ENCODE measurements at places on chromosomes 5 and 9.

DNA sequence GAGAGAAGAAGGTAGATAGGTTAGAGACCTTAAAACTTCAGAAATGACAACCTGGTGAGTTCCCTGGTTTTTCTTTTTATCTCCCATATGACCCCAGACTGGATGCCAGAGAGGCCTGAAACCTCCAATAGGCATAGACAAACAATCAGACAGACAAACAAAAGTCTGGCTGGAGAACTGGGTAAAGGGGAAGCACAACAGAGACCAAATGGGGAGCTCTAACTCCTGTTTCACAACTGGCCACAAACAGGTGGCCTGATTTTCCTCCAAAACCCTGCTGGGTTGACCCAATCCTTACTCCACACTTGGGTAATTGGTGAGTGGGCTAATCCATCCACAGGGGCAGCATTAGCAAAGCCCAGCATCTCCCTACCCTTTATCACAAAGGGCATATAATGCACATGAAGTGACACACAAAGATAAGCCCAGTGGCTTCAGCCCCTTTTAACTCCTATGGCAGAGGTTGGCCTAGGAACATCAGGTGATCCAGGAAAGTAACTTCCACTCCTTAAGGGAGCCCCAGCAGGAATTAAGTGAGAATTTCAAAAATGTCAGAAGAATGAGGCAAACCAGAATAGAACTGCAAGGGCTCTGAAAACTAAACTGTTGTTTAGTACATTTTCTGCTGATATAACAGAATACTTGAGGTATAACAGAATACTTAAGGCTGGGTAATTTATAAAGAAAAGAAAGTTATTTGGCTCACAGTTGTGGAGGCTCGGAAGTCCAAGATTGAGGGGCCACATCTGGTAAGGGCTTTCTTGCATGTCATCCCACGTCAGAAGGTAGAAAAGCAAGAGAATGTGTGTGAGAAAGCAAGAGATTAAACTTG lies 60.9 kb upstream of the ROR2 start:
- ATAC-seq = no peak

GRCh38 chr5:178461004-178461730 lies 129.0 kb downstream of the COL23A1 start:
- peak; percentile 85 for ATAC-seq

GRCh38 chr5:167889276-167889675 lies 402.2 kb upstream of the WWC1 start:
- ATAC-seq = no peak

DNA sequence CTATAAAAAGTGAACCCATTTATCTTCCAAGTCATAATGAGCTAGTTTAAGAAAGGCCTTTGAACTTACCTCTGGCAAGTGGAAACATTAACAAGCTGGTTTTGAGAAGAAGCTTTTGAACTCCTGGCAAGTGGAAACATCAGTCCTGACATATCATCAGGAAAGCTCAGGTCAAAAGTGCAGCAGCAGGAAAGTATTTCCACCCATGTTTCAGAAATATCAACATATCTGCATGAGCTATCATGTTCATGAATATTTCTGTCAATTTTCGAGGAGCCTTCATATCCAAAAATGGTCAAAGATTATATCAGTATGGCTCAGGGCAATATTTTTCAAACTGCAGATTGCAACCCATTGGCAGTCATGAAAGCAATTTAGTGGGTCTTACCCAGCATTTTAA lies 133.9 kb downstream of the PLK2 start:
- peak; percentile 33 for ATAC-seq

DNA sequence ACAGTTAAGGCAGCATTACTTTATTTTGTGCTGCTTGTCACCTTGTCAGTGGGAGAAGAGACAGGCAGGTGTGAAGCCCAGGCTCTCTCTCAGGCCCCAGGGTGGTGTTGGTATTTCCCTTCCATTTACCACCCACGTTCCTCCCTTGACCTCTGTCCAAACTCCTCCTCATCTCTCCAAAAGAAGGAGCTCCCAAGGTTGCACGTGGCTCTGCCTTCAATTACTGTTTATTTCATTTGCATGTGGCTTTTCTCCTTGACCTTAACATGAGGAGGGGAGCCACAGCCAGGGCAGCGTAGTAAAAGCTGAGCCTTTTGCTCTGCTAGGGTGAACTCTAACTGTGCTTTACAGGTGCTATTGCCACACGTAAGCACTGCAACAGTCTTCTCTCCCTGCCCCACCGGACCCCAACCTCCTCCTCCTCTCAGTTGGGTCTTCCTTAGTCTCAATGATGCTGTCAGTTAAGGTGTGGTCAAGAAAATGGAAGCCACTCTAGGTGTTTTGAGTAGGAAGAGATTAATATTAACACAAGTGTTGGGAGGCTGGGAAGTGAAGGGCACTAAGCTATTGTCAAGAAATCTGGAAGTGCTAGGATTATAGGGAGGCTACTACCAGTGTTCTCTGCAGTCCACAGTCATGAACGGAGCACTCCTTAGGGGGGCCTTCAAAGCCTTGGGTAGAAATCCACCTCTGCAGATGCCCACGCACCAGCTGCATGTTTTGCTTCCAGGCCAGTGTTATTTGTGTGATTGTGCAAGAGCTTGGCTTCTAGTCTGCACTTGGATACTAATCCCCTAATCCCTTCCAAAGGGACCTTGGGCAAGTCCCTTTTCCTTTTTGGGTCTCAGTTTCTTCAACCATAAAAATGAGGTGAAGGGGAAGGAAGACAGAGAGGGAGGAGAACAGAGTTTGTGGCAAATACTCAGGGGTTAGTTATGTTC lies 3.9 kb upstream of the ALDH1B1 start:
- no peak for ATAC-seq

- ATAC-seq = no peak
Measured at GRCh38 chr5:178423901-178424809, 166.0 kb downstream of the COL23A1 start.

GRCh38 chr5:17679597-17680203 lies 45.4 kb downstream of the TAF11L14 start:
- ATAC-seq = peak; percentile 38

GRCh38 chr9:80881940-80882339 lies 807.4 kb downstream of the TLE1 start:
- ATAC-seq = no peak

- ATAC-seq = no peak
Measured at GRCh38 chr9:69527454-69527853, 144.7 kb downstream of the APBA1 start.

DNA sequence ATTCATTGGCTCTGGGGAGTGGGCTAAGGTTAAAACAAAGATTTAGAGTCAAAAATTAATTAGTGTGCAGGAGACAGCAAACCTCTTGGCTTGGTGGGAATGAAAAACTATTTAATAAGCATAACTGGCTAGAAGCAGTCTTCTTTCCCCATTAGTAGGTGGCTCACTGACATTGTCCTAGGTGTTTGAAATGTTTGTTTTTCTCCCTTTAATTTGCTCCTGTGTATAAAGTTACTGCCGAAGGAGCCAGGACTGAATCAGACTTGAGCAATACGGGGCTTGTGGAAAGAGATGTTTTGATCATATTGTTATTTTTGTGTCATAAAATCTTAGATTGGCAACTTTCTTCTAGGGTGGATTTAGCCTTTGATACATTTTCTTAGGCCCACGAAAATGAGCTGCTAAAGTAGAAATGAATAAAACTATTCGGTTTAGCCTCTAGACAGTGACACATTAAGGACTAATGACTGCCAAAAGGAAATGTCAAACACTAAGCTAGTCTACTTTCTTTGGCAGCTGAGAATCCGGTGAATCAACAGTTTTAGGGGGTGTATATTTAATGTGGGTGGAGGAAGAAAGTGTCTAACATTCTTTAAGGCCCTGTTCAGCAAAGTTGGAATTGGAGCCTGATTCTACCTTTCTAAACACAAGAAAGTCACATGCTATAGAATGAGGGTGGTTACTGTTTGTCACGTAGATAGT lies 30.2 kb downstream of the LRRTM2 start:
- peak; percentile 87 for ATAC-seq

DNA sequence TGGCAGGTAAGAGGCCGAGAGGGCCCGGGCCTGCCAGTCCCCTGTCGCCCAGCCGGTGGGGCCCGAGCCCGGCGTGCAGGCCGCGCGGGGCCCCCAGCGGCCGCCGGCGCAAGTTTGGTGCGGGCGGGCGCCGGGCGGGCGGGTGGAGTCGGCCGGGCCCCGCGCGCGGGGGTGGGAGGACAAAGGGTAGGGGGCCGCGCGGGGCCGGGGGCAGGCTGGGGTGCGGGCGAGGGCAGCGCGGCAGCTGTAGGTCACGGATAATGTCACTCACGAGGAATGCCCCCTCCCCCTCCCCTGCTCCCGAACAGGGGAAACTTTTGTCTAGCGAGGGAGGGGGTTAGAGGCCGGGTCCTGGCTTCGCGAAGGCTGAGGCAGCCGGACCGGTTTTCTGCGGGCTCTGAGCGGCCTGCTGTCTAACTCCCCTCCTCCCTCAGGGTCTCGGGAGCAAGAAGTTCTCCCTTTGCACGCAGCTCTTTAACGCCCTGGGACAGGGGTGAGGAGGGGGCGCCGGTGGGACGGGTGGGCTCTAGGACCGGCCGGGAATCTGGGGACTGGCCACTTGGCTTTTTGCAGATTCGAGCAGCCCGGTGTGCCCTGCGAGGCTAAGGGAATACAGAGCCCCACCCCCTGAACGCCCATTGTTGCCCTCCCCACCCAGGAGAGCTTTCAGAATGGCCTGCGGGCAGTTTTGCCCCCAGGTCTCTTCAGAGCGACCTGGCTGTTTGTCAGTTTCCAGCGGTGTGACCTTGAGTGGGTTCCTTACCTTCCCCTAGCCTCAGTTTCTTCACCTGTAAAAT lies 21.3 kb upstream of the NDST1 start:
- peak; percentile 30 for ATAC-seq

GRCh38 chr5:915946-916345 lies 23.3 kb downstream of the TRIP13 start:
- ATAC-seq = no peak

DNA sequence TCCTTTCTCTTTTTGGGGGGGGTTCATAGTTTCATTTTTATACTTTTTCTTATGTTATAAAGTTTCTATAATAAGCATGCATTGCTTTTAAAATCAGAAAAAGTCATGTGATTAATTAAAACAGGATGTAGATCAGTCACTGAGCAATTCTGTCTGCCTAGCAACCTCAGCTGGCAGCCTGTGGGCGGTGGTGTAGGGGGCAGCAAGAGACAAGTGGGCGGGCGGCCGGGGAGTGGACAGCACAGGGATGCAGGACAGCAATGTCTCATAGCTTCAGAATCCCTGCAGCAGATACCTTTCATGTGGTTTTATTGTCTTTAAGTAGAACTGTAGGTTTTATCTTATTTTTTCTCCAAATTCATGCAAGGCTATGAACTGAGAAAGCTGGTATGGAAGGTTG lies 101.9 kb upstream of the S1PR3 start:
- no peak for ATAC-seq

DNA sequence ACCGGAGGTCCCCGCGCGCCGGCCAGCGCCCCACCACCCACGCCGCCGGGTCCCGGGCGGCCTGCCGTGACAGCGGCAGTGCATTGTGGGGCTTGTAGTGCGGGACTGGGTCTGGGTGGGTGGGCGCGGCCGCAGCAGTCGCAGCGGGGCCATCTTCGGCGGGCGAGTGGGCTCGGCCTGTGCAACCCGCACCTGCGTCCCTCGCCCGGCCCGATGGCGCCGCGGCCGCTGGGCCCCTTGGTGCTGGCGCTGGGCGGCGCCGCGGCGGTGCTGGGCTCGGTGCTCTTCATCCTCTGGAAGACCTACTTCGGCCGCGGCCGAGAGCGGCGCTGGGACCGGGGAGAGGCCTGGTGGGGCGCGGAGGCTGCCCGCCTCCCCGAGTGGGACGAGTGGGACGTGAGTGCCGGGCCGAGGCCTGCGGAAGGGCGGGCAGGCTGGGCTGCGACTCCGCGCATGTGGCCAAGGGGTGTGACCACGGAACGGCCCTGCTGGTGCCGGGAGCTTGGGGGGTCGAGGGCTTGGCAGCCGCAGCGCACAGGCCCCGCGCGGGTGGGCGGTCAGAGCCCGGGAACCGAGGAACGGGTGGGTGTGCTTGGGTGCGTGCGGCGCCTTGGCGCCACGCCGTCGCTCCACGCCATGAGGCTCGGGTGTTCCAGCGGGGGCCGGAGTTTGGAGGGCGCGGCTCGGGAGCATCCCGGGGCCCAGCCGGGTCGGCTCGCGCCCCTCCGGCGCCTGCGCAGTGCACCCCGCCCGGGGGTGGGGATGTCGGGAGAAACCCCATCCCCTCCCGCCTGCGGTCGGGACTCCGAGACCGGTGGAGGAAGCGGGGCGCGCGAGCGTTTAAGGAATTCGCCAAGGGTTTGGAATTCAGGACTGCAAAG lies at the start of gene ARL10:
TSS of gene ARL10 (plus strand) at position 137 of the 881 bp plus-strand sequence. CDS start at position 214, 77 bp downstream.
- peak; percentile 44 for ATAC-seq

- ATAC-seq = no peak
Measured at GRCh38 chr5:174522480-174523260, 201.7 kb upstream of the MSX2 start.

- no peak for ATAC-seq
Measured at GRCh38 chr9:123416176-123416575, 60.2 kb downstream of the CRB2 start.

DNA sequence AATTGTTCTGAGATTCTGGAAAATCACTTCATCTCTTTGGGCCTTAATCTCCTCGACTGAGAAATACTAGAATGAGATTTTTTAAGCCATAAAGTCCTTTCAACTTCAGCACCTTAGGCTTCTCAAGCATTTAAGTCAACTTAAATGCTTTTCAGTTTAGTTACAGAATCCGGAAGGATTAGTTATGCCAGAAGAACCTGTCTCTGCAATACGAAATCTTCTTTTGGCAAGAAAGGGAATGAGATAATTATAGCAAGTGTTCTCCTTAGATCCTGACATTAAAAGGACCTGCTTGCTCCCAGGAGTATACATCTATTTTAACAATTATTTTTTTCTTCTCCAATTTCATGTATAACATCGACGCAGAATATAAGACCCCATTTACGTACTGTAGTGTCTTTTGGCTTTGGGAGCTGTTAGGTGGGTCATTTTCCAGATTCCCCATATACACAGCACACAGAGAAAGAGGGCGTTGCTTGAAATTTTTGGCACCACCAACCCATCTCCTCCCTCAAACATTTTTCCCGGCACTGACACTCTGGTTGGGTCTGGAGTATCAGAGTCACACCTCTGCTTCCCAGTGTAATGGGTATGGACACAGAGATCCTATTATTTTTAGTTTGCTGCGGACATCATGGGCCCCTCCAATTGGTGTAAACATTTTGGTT lies 43.6 kb upstream of the CLINT1 start:
- ATAC-seq = peak; percentile 75

DNA sequence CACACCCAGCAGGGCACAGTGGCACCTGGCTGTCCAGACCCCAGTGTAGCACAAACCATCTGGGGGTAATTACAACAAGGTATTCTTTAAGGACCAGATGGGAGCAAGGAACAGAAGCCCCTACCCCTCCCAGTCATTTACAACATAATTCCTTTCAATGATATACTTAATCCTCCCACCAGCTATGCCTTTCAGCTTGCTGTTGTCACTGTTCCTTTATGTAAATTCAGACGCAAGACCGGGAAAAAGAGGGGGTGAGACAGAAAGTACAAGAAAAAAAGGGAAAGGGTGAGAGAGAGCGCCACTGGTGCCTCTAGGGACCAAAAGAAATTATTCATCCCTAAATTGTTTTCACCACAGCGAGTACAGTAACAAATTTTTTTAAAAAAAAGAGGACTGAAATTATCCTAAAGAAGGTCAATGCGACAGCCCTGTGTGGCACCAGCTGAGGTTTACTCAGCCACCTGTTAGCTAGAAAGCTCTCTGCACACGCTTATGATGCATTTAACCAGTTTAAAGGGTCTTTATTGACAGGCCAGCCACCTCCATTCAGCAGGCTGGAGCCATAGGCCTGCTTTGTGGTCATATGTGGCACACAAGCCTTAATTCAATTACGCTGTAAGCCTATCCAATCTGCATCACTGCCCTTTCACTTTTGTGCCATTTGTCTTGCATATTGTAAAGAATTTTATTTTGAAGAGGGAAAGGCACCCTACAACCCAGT lies 210.2 kb upstream of the ISL1 start:
- no peak for ATAC-seq

Data from esophagus mucosa (tissue), 1 donor.